Hematopoietic multipotent progenitor cell treated with erythropoietin and hydrocortisone succinate and interleukin-3 and kit ligand, for 17 days (in vitro differentiated cells): ENCODE measurements at places on chromosomes 1 and 21.
A peak's percentile ranks its signal among the peaks of the same experiment; 100 is the strongest.

- DNase-seq = peak; percentile 82
Measured at GRCh38 chr1:109091078-109091838, 694 bp downstream of the TMEM167B start.

DNA sequence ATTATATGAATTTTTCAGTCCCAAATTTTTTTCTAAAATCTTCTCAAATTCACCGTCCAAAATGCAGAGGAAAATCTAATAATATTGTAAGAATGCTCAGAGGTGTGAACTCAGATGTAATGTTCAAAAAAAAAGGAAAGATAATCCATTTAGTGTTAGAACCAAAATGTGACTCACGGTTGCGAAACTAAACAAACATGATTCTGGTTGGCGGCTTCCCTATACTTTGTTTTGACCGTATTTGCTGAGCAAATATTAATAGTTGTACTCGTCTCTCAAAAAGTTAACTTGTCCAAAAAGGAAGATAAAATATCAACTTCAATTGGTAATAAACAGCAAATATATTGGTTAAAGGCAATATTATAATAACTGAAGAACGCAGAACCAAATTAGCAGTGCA is 34.4 kb downstream of the ZSWIM5 start:
- DNase-seq = no peak

DNA sequence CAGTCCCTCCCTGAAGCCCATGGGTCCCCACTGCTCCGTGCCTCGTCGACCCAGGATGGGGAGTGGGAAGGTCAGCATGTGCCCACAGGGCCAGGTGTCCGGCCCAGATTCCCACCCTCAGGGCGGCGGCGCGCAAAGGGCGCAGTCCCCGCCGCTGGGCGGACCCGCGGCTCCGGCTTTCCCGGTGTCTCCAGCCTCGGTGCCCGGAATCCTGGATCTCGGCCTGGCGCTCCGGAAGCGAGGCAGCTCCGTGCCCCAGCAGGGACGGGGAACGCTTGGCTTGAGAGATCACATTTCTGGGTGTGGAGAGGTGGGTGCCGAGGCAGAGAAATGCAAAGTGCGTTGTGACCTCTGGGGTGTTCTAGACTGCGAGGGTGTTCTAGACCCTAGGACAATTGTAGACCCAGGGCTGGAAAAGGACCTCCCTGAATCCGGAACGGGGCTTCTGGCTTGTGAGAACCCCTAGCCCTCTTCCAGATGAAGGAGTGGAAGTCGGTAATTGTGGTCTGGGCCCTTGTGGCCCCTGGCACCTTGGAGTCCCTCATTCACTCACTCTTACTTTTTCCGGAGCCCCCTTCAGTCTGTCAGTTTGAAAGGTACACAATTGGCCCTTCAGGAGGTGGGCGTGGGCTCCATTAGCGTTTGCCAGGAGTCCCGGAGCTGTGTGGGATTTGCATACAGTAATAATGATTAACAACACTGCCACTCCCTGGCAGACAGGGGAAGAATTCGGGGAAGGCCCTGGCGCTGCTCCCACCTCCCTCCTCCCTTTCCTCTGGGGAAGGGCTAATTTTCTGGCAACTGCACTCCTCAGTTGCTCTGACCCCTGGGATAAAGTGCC is 1.6 kb upstream of the KCND3 start:
- DNase-seq = no peak

DNA sequence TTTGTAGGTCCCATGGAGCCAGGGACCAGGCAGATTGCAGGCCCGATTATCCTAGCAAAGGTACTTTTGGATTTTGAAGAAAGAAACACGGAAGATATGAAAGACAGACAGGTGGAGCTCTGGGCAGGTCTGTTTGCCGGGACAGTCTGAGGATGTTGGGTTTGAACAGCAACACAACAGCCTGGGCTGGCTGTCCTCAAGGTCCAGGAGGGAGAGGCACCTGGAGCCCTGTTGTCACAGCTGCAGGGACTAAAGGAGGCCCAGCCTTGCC is 14.6 kb downstream of the H6PD start:
- DNase-seq = no peak

- DNase-seq = no peak
Measured at GRCh38 chr1:3443807-3444206, 10.7 kb upstream of the ARHGEF16 start.

DNA sequence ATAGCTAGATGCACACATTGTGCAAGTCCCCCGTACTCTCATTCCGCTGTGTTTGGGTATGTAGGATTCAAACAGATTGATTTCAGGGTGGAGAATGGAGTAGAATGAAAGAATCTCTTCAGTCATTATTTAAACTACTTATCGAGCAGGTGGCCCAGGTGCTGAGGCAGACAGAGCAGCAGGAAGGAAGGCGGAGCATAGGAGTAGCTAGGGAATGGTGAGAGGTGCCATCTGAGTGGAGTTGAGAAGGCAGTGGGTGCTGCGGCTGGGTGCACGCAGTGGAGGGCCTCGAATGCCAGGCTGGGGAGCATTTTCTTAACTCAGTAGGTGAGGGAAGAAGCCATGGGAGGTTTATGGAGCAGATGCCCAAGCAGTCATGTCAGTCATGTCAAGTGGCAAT is 45.2 kb upstream of the CD101 start:
- DNase-seq = no peak

GRCh38 chr1:168709405-168710363 is 19.3 kb downstream of the DPT start:
- no peak for DNase-seq

- no peak for DNase-seq
Measured at GRCh38 chr1:25978403-25978802, 19.5 kb downstream of the PAFAH2 start.
